ENCODE measurements at places on chromosomes 2 and 18.

- no peak for DNase-seq
Measured at GRCh38 chr2:194545978-194546377, 1111.0 kb upstream of the SLC39A10 start.

DNA sequence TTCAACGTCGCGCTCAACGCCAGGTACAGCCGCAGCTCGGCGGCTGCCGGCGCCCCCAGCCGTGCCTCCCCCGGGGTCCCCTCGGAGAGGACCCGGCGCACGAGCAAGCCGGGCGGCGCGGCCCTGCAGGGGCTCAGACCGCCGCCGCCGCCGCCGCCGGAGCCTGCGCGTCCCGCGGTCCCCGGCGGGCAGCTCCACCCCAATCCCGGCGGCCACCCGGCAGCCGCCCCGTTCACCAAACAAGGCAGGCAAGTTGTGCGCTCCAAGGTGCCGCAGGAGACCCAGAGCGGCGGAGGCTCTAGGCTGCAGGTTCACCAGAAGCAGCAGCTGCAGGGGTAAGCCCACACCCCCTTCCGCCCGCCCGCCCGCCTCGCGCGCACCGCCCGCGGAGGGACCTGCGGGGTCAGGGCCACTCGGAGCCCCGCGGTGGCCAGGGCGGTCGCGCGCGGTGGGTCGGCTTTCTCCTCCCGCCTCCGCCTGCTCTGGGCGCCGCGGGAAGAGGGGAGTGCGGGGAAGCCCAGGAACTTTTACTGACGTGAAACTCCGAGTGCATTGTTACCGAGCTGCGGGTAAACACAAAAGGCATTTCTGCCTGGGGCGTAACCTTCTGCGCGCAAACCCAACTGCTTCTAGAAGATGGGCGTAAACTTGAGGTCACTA lies 861 bp downstream of the LTBP1 start:
- no peak for DNase-seq

DNA sequence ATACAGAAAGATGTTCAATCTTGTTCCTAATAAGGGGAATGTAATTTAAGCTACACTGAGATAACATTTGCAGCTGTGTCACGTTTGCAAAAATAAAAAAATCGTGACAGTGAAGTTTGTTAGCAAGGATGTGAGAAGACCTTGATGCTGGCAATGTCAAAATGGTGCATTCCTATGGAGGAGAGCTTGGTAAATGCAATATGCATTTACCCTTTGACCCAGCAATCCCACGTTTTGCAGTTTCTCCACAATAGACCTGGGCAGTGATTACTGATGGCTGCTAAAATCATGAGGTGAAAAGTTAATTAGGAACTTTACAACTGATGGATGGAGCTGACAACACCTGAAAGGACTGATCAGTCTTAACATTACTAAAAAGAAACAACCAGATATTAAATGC lies 43.1 kb downstream of the ZC3H6 start:
- no peak for DNase-seq

DNA sequence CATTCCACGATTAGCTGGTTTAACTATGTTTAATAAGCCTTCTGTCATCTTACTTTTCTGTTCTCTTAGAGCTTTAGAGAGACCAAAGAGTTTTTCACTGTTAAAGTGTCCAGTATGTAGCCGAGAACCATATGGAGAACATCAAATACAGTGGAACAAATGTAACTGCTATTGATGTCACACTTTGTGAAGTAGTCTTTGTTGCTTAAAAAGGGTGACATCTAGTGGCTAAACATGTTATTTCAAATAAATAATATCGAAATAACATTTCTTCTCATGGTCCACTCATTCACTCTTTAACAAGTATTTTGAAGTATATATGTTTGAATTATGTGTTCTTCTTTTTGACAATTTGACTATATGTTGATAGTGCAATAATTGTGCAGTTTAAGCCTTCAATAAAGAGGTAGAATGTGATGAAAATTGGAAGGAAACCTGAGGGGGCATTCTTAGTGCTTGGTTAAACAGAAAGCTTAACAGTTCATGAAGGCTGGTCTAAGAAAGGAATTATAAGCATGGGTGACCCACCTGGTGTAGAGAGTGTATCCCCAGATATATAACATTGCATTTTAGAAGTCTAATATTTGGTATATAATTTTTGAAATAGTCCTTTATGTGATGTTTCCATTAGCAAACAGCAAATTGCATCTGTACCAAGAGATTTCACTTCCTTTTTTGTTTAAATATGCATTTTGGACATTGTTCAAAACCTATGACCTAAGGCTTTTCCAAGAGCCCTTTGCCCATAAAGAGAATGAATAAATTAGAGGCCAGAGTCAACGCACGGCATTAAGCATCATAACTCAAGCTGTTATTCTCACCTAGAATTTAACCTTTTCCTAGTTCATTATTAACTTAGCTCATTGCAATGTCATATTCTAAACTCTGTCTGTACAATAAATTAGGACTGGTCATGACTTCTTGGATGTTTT lies 112.1 kb downstream of the KYNU start:
- DNase-seq, result no peak

- no peak for DNase-seq
Measured at GRCh38 chr2:44168681-44169154, at the start of gene PPM1B. Gene PPM1B, plus strand, starts transcription at chr2:44168875. Its CDS starts 32,325 bp downstream, at chr2:44201200.

GRCh38 chr2:217334561-217334960 lies 474.7 kb upstream of the TNP1 start:
- DNase-seq, result no peak

DNA sequence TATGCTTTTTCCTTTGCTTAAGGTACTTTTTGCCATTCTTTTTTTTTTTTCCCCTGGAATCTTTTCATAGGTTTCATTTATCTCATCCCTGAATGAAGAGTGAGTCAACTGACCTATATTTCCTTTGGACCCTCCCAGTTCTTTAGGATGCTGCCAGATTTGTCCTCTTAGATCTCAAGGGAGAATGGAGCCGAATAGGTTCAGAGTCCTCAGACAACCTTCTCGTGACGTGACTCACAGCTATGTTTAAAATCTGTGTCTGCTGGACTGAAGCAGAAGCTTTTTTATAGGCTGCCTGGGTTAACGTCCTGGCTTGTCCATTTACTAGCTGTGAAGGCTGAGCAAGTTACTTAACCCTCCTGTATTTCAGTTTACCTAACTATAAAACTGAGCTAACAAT lies 358.6 kb downstream of the DLGAP1 start:
- no peak for DNase-seq

DNA sequence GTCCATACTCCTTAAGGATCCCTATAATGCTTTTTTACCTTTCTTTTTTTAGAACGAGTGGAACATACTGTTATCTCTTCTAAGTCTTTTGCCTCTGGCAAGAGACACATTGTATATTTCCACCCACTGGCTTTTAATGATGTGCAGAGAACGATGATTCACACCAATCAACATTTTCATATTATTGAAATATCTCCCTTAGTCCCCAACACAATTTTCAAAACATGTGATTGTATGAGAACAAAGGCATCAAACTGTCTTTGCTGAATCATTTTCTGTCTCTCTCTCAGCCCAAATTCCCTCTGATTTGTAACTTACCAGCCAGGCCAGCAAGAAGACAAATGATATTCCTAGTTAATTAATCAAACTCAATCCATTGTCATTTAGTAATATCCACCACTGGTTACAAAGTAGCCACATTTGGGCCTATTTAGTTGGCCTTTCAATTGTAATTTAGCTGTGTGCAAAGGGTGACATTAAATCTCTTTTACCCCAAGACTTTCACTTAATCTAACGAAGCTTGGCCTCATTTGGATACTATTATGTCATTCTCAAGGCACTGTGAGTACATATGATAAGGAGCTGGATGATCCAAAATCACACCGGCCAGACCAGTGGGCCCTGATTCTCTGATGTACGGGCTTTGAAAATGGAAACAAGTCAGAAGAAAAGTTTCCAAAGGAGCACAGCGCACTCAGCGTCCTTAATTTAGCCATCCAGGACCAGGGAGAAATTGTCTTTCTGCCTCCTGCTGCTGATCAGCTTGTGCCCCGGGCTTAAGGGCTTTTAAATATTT lies 185.1 kb downstream of the SCG2 start:
- no peak for DNase-seq

DNA sequence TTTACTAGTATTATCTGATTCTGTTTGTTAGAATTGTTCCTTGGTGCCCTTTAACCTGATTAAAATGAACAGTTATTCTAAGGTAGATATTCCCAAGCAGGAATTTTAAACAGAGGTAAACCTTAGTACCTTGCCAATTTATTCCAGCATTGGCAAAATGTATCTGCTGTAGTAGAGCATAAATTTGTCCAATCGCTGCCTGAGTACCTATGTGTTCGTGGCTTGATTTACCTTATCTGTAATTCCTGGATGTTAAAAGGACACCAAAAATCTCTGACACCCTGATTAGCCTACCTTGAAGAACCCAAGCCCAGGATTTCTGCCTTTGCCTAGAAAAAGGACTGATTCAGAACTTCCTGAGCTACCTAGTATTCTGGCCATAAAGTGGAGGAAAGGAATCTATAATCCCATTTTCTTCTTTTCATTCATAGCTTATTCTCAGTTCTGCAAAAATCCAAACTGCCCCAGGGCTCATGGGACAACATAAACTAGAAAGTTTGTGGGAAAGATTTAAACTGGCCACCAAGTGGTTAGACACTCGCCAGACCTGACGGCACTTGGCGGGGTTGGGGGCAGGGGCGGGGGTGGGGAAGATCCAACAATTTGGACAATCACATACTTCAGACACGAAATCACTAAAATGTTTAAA lies 16.2 kb upstream of the ZCCHC2 start:
- DNase-seq, result no peak

DNA sequence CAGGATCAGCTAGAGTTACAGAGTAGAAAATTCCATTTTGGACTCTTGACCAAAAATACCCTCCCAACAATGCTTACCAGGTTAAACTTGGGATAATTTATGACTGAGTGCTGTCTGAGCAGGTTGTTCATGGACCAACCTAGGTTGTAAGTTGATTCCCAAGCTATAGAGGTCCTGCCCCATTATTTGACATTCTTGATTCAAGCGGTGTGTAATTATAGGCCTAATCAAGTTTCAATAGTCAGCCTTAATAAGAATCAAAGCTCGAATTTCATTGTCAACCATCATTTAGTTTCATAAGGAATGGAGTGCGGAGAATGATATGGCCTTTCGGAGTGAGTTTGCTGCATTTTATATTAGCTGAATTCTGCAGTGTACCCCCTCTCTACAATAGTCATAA lies 152.8 kb upstream of the FIGN start:
- DNase-seq, result no peak

DNA sequence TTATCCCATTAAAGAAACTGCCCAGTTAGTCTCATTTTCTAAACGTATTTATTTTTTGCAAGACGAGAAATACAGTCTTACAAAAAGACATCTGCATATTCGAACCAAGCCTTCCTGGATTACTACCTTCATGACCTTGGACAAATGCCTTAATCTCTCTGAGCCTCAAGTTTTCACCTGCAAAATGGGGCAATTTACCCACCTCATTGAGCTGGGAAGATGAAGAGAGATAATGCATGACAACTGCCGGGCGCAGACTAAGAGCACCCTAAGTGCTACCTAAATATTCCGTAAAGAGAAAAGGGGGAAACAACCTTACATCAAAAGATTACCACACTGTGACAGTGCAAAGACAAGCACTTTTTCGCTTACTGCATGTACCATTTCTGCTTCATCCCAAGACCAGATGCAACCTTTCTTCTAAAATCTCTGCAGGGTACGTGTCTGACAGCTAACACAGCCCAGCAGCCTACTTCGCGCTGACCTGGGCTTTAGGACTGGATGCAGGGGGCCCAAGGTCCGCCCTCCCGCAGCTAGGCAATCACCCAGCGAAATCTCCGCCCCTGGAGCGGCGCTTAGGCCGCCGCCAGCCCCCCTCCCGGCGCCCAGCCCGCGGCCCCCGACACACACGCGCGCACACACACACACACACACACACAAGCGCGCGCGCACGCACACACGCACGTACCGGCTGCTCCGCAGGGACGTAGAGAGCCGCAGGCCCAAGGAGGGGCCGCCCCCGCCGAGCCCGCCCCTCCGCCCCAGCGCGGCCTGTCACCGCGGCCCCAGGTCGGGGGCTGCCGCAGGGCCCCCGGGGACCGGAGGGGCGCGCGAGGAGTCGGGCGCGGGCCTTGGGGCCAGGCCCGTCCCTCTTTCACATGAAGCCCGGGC lies 766 bp downstream of the MAP3K2 start:
- DNase-seq, result peak; percentile 36

- DNase-seq, result no peak
Measured at GRCh38 chr2:207805566-207806226, 36.0 kb upstream of the FZD5 start.

DNA sequence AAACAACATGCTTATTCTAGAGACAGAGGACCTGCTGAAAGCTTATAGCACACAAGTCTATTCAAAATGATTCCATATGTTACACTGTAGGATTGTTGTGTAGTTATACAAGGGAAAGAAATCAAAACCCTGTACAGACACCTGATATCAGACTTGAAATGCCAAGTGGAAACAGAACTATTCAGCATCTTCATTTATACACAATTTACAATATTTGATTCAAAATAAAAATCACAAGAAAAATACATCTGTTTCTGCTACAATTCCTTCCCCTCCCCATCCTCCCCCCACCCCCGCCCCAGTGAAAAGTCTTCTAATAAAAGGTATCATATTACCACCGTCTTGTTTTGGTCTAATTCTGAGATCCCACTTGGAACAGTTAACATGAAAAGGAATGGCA lies 37.5 kb upstream of the NFU1 start:
- DNase-seq, result no peak

- DNase-seq, result no peak
Measured at GRCh38 chr2:68287580-68288441, 31.9 kb downstream of the CNRIP1 start.

- no peak for DNase-seq
Measured at GRCh38 chr2:142940606-142941223, 63.3 kb downstream of the KYNU start.

GRCh38 chr2:234550511-234551107 lies 53.7 kb upstream of the ARL4C start:
- DNase-seq, result peak; percentile 43

GRCh38 chr2:15568874-15569273 lies 7.7 kb upstream of the NBAS start:
- DNase-seq, result no peak

DNA sequence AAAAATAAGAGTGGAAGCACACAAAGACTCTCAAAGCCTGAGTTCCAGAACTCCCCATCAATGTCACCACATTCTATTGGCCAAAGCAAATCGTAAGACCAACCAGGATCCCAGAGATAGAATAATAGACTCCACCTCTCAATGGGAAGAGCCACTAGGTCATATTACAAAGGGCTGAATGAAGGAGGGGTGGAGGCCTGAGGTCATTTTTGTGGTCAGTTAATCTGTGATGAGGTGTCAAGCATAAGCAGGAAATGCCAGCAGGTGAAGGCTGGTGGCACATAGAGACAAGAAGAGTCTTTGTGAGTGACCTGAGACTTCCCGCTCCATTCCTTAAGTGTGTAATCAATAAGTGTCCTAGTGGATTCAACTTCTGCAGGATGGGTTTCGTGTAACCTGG lies 144.3 kb downstream of the TFCP2L1 start:
- no peak for DNase-seq

DNA sequence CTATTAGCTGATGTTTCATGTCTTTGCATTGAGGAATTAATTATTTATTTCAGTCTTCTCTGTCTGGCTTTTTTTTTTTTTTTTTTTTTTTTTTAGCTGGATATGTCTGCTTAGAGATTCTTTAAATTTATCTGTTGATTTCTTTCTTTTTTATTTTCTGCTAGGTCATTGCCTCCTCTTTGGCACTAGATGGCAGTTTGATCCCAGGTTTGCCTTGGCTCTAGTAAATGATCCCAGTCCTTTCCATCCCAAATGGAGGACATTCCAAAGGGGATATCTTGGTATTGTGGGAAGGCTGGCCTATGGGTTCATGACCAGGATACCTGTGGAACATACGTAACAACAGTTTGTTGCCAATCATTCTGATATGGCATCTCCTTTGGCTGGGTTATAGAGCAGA lies 339.5 kb upstream of the GCFC2 start:
- DNase-seq, result no peak

Measured in DMS79 (cell line).